ENCODE measurements at places on chromosomes 5 and 9. TPM values are rescaled to one million over a fixed set of nuclear protein-coding genes. Genes with fewer than 3 reads are reported as not detected.

The SYK gene
- total RNA-seq = 3.9 TPM

DNA sequence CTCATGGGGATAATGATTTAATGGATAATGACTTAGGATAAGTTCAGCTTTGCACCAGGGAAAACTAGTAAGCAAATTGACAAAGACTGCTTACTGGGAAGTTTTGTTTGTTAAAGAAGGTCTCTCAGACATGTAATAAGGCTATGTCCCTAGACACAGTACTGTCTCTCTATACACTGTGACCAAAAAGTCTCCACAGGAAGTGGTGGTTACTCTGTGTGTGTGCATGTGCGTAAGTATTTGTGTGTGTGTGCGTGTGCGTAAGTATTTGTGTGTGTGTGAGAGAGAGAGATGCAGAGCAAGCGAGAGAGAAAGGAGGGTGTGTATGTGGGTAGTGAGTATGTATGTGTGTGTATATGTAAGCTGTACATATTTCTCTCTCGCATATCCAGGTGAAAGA, 229.6 kb downstream of the GLIS3 start:
- DNase-seq = no peak

DNA sequence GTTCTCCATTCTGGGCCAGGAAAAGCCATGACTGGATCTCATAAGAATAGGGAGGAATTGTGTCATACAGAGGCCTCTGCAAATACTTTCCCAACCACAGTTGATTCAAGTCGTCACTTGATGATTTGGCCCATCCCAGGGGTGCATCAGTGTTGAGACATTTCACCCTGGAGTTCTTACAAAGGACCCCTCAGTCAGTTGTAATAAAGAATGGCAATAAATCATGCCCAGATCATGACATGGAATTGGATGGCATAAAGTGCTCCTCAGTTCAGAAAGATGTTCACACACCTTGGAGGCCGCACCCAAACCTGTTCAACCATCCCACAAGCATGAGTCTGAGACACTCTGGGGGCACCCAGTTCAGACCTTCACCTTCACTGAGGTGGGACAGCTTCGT, 168.1 kb downstream of the NR3C1 start:
- no peak for DNase-seq

- no peak for DNase-seq
Measured at GRCh38 chr9:3032898-3033297, 189.0 kb upstream of the PUM3 start.

DNA sequence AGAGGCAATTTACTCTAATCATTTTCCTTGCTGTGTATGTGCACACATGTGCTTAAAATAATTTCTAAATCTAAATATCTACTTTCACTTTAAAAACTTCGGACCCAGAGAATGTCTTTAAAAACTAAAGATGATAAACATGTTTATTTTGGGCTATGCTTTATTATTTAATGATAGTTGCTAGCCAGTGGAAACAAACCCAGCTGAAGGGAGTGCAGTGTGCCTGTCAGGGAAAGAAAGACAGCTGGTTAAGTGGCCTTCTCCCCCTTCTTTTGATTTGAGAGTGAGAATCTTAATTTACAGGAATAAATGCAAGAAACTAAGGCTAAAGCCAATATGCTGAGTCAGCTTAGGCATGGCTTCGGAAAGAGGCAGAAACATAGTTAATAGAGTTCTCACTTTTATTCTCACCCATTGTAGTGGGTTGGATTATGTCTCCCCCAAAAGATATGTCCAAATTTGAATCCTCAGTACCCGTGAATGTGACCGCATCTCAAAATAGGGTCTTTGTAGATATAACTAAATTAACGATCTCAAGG, 111.4 kb downstream of the DCP2 start:
- no peak for DNase-seq

DNA sequence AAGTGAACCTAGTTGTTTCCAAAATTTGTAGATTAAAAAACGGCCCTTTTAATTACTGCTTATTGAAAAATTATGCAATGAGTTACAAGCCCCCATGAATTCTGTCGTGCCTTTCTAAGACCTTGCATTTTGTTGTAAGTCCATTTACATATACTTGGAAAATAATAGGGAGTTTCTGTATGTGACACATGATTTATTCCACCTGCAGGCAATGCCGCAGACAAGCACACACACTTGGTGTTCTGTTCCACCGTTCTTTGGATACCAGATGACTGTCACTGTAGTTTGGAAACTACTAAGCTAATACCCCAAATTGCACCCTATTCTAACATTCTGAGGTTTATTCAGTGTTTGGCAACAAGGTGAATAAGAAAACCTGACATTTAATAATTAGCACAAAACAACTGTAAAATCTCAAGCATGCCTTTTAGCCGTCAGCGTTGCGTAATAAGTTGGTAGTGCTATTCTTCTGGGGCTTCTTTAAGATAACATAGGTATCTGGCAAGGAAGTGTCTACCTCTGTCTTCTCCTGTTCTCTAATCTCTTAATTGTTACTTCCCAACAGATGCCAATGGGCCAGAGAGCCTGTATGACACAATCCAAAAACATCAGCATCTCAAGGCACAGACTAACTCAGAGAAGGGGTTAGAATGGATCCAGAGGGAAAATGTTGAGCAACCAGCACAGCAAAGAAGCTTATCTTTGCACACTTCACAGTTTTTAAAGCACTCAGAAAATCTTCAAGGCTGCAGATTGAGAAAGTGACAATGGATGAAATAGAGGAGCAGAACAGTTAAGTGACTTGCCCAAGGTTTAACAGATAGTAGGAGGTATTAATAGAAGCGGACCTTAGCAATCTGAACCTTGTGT, 48.2 kb upstream of the DPYSL3 start:
- DNase-seq = no peak

DNA sequence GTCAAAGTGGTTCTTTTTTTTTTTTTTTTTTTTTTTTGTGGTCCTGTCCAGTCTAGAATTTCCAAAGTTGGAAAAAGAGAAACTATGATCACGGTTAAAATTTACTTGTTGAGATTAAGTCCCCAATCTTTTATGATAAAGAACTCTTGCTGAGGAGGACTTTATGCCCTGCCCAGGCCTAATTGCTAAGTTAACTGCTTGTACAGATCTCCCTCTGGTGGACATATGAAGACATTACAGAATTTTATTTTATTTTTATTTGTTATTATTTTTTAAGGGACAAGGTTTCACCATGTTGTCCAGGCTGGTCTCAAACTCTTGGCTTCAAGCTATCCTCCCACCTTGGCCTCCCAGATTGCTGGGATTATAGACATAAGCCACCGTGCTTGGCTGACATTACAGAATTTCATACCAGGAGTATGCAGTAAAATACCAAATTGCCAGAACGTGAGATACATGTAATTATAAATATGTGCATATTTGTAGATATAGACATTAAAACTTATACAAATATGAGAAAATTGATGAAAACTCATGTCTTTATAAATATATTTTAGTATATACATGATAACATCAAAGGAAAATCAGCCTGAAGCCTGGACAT, 91.2 kb downstream of the RFK start:
- no peak for DNase-seq

DNA sequence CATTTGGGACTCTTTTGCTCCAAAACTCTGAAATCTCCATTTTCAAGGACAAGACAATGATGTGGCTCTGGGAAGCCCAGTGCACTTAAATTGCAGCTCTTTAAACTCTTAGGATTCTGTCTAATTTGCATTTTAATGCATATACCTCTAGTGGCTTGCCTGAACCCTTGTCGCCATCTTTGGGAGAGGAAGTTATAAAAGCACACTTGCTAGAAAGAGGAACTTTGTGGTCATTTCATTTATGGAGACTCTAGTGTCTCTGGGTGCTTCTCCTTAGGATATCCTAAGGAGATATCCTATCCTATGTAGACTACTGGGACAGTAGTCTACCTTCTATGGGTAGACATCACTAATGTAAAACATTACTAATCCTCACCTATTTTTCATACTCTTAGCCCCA, 77.3 kb upstream of the SLC1A3 start:
- no peak for DNase-seq
